Upper lobe of right lung (tissue), 1 donor: ENCODE measurements at places on chromosomes 2 and 18. TPM values are rescaled to one million over a fixed set of nuclear protein-coding genes. Genes with fewer than 3 reads are reported as not detected.

DSC2 gene
- total RNA-seq: 17.2 TPM

TDRD15 gene
- not detected for total RNA-seq

RNU2-63P gene
- total RNA-seq: not detected

ATOH8 gene
- total RNA-seq: 93.6 TPM

C2orf74 gene
- 15.1 TPM for total RNA-seq

DNAJC10 gene
- 79.9 TPM for total RNA-seq

CD8B2 gene
- total RNA-seq: not detected

RTP5 gene
- not detected for total RNA-seq
